ENCODE measurements at places on chromosomes 1 and 21.

DNA sequence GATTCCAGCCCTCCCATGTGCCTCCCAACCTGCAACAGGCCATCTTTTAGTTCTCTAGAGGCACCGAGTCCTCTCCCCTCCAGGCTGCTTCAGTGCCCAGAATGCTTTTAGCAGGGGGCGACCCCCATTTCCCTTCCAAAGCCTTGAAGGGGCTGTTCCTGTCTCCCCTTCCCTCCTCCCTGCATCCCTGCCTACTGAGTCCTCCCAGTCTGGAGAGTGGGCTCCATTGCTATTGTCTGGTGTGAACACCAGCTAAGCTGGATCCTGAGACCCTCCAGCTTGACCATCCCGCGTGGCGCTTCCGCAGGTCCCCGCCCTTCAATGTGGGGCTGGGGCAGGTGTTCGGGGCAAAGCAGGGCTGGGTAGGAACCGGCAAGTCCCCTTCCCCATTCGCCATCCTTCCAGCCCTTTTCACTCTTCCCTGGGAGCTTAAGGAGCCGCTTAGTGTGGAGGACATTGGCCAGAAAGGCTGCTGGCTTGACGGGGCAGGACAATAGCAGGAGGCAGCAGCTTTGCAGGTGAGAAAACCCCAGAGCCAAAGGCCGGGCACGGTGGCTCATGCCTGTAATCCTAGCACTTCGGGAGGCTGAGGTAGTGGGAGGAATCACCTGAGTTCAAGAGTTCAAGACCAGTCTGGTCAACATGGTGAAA, 32.2 kb downstream of the PADI6 start:
- DNase-seq = no peak

DNA sequence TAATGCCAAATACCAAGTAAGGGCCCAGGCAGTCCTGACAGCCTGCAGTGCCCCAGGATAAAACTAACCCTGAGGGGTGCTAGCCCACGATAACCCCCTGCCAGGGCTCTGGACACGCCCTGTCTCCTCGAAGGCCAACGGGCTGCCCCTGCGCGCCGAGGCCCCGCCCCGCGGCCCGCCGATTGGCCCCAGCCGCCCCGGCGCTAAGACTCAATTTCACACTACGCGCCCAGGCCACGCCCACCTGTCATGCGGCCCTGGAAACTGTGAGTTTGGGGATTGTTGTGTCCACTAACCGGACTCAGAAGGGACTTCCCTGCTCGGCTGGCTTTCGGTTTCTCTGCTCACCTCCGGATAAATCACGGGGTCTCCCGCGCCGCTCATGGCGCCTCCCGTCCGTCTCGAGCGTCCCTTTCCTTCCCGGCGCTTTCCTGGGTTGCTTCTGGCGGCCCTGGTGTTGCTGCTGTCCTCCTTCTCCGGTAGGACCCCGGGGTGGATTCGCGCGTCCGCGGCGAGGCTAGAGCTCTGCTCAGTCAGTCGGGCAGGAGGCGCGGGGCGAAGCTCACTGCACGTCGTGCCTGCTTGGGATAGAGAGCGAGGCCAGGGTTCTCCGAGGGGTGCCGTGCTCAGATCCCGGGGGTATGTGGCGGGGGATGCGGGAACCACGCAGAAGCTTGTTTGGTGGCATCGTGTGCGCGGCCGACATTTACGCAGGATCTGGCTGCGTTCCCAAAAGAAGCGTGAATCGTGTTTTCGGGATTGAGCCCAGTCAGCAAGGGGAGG, at the start of gene CR1L:
CR1L (plus strand) TSS at position 282 of the 783 bp plus-strand sequence; CDS start at position 383, 101 bp downstream.
- peak; percentile 58 for DNase-seq

DNA sequence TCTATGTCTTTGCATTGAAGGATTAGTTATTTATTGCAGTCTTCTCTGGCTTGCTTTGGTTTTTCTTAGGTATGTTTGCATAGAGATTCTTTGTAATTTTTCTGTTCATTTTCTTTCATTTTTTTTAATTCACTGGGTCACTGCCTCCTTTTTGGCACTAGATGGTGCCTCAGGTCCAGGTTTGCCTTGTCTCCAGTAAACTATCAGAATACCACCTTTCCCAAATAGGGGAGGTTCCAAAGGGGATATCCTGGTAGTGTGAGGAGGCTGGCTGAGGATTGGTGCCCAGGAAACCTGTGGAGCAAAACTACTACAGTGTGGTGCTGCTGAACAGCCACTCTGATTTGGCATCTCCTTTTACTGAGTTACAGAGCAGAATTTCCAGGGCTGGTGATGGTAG, 257.1 kb downstream of the KCTD3 start:
- DNase-seq = peak; percentile 42

DNA sequence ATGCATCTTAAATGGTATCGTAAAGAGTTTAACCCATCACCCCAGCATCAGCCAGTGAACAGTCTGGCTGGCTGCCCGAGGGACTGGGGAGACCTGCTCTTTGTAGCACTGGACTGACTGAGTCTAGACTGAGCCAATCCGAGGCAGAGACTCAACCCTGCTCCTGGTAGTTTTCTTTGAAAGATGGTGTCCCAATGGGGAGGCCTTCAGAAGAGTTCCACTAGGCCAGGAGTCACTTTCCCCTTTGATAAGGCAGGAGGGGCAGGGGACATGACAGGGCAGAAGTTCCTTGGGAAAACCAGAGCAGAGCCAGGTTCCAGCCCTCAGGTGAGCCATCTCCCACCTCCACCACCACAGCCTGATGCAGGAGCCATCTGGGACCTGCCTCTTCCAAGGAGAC, 203.5 kb downstream of the CAMTA1 start:
- no peak for DNase-seq

DNA sequence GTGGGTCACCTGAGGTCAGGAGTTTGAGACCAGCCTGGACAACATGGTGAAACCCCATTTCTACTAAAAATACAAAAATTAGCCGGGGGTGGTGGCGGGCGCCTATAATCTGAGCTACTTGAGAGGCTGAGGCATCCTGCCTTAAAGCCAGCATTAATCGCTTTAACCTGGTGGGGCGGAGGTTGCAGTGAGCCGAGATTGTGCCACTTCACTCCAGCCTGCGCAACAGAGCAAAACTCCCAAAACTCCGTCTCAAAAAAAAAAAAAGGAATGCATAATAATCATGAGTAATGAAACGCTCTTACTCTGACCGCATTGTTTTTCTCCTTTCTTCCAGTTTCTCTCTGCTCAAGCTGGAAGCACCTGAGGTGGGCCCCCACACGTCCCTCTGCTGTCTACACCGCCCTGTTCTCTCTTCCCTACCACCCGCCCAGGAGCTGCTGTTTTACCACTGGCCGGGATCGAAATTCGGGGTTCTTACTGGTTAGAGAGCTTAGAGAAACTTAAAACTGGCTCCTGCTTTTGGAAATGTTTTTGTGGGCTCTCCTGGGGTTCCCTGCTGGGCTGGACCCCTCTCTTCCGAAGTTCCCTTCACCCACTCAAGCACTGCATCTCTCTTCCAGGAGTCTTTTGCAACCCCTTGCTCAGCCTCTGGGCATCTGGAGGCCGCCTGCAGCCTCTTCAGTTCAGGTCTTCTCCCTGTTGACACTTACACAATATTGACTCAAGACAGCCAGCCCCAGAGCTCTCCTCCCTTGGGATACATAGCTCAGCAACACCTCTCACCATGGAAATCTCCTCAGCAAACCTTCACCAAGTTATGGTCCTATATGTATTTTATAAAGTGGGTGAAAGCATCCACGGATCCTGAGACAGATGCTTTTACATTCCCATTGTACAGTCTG, 62.5 kb downstream of the FAM163A start:
- no peak for DNase-seq

DNA sequence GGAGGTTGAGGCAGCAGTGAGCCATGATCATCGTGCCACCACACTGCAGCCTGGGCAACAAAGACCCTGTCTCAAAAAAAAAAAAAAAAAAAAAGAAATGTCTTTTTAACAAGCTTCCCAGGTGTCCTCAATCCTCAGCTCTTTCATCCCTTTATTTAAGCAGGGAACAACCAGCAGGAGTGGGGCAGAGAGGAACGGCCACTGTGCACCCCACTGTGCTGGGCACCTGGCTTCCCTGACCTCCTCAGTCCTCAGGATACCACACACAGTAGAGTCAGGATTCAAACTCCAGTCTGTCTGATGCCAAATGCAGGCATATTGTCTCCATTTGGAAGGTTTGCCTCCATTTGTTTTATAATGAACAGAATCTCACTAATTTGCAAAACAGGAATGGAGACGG, 19.8 kb upstream of the PTAFR start:
- no peak for DNase-seq

DNA sequence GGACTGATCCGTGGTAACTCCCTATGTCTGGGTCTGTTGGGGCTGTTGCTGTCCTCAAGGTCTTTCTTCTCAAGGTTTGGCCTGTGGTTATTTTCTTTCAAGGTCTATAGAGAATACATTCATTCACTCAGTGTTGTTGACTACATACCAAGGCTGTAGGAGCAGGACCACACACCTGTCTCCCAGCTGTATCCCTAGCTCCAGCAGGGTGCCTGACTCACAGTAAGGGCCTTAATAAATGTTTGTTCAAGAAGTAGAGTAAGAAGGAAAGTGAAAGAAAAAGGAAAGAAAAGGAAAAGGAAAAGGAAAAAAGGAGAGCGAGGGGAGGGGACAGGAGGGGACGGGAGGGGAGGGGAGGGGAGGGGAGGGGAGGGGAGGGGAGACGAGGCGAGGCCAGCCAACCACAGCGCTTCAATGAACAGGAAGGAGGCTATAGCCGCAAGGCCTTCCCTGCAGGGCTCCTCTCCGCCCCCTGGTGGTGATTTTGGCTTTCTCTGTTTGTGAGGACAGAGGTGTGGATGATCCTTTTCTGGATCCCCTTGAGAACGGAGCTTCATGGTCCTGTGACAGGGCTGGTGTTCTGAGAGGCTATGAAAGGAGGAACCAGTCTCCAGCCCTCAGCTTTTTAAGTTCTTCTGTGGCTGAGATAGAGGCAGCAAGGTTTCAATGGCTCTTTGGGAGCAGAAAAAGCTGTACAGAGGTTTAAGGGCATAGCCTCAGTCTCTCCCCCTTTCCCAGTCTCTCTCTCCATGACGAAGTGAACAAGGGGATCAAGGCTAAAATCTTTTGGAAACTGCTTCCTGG, 30.6 kb upstream of the LCE5A start:
- DNase-seq = no peak

DNA sequence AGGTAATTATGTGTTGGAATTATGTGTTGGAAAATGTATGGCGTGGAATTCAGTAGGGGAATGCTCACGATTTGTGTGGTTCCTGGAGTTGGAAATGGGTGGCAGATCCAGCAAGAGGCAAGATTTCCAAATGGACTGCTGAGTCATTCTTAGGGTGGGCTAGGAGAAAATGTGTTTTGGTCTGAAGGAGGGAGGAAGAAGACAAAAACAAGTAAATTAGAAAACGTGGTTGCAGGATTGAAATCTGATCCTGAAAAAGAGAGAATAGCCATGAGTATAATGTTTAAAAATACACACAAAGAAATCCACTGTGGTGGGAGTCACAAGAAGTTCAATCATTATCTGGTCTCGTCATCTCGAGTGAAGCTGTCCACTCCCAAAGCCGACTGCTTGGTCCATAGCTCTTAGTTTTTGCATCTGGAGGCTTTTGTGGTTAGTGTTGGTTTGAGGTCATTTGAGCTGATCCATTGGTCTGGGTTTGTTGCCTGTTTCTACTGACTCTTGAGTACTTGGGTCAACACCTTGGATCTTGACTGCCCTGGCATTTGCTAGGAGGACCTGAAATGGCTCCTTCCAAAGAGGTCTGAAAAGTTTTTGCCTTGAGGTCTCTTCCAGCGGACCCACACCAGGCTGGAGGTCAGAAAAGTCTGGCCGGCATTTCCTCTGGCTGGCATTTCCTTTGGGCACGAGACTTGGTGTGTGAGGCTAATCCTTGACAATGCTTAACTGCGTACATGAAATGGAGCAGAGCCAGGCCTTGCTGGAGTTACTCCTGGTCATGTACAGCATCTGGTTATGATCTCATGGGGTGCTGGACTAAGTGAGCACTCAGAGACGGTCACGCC, 9.2 kb downstream of the MX2 start:
- DNase-seq = peak; percentile 31

DNA sequence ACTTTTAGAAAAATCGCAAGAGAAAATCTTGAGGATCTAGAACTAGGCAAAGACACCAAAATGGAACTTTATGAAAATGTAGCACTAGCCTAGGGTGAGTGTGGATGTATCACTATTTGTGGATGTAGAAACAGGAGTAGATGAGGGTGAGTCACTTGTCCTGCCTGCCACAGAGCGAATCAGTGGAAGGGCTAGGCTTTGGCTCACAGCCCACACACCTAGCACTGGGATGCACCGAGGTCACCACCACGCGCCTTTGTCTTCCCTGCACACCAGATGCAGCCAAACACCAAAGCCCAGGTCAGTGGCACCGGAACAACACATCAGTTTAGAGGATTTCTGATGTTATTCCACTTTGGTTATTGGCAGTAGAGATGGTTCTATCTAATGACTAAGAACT, 38.2 kb downstream of the PKNOX1 start:
- no peak for DNase-seq

DNA sequence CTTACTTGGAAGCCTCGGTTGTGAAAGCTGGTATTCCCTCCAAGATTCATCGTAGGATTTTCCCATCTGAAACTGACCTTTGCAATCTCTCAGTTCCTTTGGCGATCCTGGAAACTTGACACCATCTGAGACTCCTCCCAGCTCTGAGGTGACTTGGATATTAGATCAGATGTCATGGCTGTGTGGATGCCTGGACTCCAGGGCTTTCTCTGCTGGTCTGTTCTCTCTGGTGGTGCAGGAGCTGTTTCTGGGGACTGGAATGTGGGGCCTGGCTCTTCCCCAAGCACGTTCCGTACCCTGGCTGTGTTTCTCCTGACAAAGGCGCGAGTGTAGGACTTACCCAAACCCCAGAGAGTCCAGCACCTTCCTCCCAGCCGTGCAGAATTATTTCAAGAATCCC, 252.2 kb downstream of the RPS6KC1 start:
- DNase-seq = peak; percentile 35

DNA sequence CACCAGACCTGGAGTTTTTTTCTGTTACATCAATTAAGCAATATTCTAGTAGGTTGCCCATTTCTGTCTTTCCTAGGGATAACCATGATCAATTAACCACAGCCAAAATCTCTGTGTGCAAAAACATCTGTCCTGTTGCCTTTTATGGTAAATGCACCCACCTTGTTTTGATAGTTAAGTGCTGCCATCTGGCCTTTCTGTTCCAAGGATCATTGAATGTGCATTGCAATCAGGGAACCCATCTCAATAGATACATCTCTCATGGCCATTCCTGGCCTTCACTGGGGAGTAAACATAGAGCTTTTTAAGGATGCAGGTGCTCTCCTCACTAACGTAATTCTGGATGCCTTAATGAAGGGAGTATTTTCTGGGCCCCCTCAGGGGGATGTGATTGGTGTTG, 111.8 kb upstream of the KIAA1614 start:
- no peak for DNase-seq

Measured in fibroblast of skin of right quadriceps (primary cell).